Stimulated activated CD4-positive, alpha-beta T cell treated with anti-CD3 and anti-CD28 coated beads, Interleukin-1b, Interleukin-23, amount 100 ng/mL, for 1 hour (primary cell): ENCODE measurements at places on chromosomes 5 and 9.

- DNase-seq = no peak
Measured at GRCh38 chr9:71647094-71647591, 121.2 kb downstream of the CEMIP2 start.

GRCh38 chr5:57987552-57987951, 472.3 kb downstream of the PLK2 start:
- no peak for DNase-seq

GRCh38 chr5:126108470-126108869, 314.7 kb upstream of the GRAMD2B start:
- DNase-seq = no peak

DNA sequence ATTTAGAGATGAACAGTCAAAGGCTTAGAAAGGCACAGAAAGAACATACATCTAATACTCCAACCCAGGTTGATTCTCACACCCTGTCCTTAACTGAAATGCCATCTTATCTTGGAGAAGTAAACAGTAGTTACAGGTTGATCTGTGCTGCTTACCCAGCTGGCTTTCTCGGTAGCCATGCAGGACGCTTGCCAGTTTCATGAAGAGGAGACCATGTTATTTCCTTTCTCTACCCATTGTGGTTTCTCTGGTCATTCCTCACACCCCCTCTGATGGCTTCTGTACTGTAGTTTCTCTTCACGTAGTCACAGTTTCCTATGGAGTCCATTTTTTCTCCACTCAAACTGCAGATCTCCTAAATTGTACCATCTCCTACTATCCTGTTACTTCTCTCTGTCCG, 206.0 kb downstream of the SGCD start:
- DNase-seq = no peak

DNA sequence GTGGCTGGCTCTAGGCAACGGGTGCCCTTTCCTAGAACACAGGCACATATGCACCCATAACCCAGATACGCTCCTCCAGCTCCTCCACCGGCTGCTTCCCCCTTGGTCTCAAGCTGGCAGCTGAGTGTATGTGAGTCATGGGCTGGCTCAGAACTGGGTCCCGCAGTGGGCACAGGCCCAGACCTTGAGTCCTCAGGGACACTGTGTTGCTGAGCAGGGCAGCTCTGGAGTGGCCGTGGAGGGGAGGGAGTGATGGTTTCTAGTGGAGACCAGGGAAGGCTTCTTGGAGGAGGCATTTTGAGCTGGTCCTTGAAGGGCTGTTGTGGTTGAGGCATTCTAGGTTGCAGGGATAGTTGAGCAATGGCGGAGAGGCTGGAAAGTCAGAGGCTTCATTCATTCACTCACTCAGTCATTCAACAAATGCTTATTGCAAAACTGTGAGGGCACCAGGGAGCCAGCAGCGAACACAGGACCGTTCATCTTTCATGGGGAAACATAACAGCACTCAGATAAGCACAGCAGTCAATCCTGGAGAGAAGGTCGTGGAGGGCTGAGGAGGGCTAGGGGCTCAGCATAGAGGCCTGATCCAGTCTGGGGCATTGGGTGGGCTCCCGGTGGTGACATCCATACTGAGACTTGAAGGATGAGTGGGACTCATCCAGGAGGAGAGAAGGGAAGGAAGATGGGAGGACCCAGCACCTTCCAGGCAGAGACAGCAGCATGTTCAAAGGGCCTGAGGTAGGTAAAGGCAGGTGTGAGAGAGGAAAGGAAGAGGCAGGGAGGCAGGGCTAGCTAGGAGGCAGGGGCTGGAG, 2.4 kb downstream of the BBLN start:
- DNase-seq = no peak

DNA sequence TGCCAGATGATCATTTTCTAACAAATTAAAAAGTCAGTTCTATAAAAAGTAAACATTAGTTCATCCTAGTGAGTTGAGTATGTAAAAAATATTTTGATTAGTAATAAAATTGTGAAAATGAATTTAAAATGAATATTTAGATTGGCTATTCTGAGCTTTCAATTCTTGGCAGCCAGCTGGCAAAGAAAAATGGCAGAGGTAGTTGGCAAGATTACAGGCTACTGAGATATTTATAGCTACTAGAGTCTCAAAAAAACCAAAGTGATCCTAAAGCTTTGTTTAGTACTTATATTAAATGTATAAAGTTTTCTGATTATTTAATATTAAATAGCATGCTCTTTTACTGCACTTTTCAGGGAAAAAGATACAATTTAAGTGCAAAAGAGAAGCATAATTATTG, 25.0 kb downstream of the SGTB start:
- no peak for DNase-seq

DNA sequence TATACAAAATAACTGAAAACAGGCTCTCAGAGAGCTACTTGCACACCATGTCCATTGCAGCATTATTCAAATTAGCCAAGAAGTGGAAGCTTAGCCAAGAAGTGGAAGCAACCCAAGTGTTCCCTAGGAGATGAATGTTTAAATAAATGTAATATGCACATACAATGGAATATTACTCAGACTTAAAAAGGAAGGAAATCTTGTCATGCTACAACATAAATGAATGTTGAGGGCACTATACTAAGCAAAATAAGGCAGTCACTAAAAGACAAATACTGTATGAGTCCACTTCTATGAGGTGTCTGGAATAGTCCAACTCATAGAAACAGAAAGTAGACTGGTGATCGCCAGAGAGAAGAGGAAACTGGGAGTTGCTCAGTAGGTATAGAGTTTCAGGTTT, 438.1 kb downstream of the MAT2B start:
- no peak for DNase-seq

DNA sequence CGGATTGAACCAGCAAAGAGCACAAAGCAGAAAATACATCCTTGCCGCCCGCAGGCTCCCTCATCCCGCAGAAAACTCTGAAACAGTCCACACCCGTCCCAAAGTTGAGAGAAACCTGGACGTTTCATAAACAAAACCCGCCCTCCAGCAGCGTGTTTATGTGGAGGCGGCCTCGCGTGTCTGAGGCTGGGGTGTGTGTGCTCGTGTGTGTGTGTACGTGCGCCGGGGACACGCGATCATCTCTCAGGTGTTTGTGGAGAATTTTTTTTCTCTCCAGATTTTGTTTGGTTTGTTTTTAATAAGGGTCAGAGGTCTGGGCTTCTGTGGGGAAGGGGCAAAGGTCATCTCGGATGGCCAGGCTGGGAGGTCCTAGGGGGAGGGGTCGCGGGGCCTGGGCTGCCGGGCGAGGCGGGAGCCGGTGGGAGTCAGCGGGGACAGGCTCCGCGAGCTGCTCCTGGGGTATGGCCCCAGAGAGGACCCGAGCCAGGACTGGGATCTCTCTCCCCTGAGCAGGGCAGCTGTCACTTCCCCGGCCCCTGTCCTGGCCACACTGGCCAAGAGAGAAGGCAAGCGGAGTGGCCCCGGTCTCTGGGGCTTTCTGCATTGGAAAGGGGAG, 206.4 kb downstream of the C9orf50 start:
- DNase-seq = peak; percentile 16

- no peak for DNase-seq
Measured at GRCh38 chr9:88476491-88477271, 58.3 kb upstream of the NXNL2 start.

DNA sequence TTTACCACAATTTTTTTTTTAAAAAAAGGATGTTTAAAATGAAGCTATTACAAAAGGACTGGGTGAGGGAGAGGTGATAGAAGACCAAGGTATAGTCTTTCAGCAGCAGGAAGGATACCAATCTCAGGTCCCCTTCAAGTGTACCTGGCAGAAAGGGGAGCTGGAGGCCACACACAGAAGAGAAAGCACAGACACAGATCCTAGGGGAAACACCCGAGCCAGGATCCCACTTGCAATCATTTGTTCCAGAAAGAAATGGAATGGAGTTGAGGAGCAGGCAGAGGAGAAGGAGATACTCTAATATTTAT, 5.6 kb downstream of the GNPDA1 start:
- DNase-seq = no peak

DNA sequence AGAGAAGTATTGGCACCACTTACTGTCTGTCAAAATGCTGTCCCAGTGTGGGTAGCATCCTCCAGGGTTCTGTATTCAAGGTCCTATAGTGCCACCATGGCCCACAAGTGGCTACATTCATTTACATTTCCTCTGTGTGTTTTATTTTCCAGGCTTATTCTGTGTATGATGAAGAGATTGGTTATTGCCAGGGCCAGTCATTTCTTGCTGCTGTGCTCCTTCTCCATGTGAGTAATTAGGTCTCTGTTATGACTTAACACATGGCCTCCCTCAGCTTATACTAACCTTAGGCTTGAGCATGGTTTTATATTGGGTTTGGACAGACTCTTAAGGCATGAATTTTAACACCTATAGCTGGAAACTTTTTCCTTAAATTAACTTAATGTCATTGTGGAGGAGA, 36.7 kb downstream of the GPR21 start:
- DNase-seq = no peak

DNA sequence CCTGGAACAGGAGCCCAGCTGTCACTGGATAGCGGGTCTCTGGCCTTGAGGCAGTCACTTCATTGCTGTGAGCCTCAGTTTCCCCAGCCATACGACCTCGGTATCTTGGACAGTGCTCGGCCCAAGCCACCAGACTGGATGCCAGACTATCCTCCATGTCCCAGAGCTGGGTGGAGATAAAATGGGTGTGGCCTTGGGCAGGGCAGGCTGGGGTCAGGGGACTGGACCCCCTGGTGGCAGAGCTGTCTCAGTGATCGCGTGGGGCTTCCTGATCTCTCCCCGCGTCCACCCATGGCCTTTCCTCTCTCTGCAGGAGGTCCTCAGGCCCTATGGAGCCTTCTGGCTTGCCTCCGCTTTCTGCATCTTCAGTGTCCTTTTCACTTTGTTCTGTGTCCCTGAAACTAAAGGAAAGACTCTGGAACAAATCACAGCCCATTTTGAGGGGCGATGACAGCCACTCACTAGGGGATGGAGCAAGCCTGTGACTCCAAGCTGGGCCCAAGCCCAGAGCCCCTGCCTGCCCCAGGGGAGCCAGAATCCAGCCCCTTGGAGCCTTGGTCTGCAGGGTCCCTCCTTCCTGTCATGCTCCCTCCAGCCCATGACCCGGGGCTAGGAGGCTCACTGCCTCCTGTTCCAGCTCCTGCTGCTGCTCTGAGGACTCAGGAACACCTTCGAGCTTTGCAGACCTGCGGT, 10.0 kb downstream of the SLC2A8 start:
- DNase-seq = no peak

DNA sequence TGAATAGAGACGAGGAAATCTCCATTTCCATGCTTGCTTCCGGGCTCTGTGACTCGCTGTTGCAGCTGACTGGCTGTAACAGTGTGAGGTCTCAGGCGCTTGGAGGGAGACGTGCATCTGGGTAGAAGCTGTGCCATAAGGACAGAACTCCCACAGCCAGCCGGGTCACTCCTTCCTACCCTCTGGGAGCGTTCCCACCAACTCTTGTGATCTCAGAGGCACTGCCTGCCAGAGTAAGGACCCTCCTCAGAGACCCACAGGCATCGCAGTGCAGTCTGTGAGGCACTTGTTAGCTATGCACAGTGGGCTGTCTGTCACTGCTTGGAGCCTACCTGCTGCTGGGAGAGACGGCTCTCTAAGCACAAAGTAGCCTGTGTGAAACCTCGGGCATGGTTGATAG, 203.4 kb upstream of the SEMA6A start:
- no peak for DNase-seq

- DNase-seq = no peak
Measured at GRCh38 chr5:53928641-53929040, 368.2 kb downstream of the NDUFS4 start.

DNA sequence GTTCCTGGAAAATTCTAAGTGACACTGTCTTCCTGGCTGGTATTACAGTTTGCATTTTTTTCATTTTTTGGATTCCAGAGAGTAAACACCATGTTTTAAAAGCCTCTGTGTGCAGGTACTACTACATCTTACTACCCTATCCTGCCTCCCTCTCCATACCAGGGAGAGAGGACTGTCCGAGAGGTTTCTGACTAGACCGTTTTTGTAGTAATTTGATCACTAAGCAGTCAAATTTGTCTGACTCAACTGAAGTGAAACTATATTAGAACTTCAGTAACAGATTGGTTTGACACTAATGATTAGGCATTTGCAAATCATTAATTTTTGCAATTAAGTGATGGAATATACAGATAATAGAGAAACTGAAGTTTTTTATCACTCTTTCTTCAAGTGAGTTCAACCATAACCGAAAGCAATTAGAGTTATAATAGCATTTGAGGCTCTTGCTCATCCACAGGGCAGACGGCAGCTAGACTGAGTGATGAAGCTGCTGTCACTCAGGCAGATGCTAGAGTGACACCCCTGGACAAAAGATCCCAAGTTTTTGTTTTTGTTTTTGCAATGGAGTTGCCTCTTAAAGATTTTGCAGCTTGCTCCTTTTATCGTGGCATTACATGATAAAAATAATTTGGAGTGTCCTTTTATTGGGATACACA, 44.3 kb downstream of the SMARCA2 start:
- no peak for DNase-seq
